ENCODE measurements at places on chromosomes 3 and 15. TPM values are rescaled to one million over a fixed set of nuclear protein-coding genes. Genes with fewer than 3 reads are reported as not detected.

DNA sequence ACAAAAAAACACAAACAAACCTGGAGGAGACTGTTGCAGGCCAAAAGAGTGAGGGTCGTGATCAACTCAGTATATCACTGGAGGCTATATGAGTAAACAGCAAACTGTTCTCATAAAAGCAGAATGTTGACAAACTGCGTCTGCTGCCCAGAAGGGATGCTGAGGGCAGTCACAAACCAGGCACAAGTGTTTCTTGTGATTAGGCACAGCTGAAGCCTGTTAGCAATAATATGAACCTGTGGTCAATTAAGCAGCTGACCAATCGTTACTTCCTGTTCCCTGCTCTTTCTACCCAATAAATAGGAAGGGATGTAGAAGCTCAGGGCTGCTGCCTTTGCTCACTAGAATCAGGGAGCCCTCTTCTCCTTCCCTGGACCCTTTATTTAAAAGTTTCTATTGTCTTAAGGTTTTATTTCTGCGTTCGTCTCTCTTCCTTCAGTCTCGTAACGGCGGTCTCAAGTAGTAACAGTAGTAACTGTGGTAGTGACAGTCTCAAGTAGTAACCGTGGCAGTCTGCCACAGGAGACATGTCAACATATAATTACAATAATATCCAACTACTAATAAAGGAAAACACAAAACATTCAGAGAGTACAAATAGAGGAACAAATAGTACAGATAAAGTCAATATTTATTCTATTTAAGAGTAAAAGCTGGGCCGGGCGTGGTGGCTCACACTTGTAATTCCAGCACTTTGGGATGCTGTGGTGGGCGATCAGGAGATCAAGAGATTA is 698.4 kb upstream of the CCDC54 start:
- DNase-seq: no peak

DNA sequence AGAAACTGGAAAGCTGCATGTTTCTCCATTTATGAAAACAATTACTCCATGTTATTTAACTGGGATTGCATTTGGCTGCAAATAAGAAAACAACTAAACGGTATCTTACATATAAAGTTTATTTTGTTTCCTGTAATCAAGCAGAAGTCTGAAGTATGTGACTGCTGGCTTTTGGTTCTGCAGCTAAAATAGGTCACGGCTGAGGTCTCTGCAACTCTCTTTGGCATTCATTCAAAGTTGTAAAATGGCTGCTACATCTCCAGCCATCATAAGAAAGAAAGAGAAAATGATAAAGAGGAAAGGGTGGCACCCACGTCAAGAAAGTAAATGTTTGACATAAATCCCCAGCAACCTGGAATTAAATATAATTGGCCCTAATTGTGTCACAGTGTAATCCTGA is 406.1 kb downstream of the TBC1D5 start:
- DNase-seq: peak; percentile 53

GRCh38 chr3:186467969-186468368 is 76.2 kb downstream of the CRYGS start:
- DNase-seq: no peak

- DNase-seq: no peak
These were observed 59.5 kb upstream of the BCL6 start for GRCh38 chr3:187804745-187805121.

GRCh38 chr3:45682311-45682710 is 6.9 kb upstream of the SACM1L start:
- no peak for DNase-seq

GRCh38 chr3:45010811-45011333 is 15.2 kb upstream of the CLEC3B start:
- DNase-seq: peak; percentile 59

DNA sequence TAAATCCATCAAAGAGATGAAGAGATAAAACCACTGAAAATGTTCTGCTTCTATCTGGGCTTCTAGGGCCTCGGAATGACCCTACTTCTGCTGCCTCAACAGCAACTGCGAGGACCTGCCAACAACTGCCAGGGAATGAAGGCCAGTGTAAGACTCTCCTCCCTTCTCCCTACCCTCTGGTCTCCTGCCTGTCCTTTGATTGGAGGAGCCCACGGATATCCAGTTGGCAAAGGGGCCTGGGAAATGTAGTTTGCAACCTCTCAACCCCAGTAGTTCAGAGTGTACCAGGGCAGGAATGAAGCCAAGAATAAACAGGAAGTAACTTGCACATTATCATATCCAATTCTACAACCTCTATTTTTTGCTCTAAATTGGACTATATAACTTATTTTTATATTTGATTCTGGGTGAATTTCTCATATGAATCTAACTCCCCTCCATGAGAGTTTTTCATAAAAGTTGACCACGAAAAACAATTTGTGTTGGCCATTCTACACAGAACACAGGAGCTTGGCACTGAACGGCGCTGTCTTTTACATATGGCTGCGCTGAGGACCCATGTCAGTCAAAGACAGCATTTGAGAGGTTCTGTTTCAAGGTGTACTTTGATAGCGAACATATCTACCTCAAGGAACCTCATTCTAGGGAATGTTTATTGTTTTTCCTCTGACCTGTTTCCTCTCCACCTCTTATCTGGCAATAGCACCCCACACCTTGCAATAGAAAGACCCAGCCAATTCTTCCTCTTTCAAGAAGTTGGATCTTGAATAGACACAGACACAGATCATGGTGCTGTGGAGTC is 91.1 kb upstream of the RNF7 start:
- DNase-seq: peak; percentile 91

- no peak for DNase-seq
These were observed 28.6 kb downstream of the PLEKHO2 start for GRCh38 chr15:64870353-64870752.

LNP1 gene
- total RNA-seq: 3.3 TPM

EHHADH gene
- 11.1 TPM for total RNA-seq

GPR156 gene
- 0.67 TPM for total RNA-seq

ACTRT3 gene
- 3.2 TPM for total RNA-seq

ANKRD63 gene
- total RNA-seq: not detected

CCR3 gene
- 0.88 TPM for total RNA-seq
